ENCODE measurements at places on chromosomes 1 and 21. TPM values are rescaled to one million over a fixed set of nuclear protein-coding genes. Genes with fewer than 3 reads are reported as not detected.
A peak's percentile ranks its signal among the peaks of the same experiment; 100 is the strongest.

The AMY1C gene
- total RNA-seq: not detected

The CDCA8 gene
- total RNA-seq: 15.1 TPM

The ZNF124 gene
- 36.4 TPM for total RNA-seq

The PRDM16 gene
- 0.19 TPM for total RNA-seq

The FCRL4 gene
- not detected for total RNA-seq

- no peak overlapping the region for H3K4me3 ChIP-seq
- H3K27me3 ChIP-seq: no peaks in the 10 kb centered on the region
- no peak for DNase-seq
- no peak overlapping the region for H3K27ac ChIP-seq
- H3K4me1 ChIP-seq: no peaks in the 10 kb centered on the region
Observed at GRCh38 chr1:222370081-222370912, 177.6 kb downstream of the HHIPL2 start.

DNA sequence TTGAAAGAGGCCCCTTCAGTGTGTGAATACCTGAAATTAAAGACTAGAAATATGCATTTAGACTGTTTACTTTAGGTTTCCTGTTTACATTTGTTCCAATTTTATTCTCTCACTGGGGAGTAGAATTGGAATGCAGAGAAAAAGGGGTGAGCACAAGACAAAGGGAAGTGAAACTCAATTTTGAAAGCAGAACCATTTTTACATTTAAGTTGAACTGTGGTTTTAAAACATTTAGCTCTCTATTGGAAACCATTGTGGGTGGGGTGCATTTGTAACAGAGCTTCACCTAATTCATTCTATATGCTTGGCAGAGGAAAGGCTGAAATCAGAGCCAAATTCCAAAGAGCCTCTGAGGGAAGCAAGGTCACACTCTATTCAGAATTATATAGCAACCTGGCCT is 235.3 kb upstream of the C1orf105 start:
- no peaks in the 10 kb centered on the region for H3K27me3 ChIP-seq
- no peaks in the 10 kb centered on the region for H3K36me3 ChIP-seq
- H3K4me1 ChIP-seq: peaks cover 30% of the 10 kb centered on the region
- DNase-seq: no peak
- H3K27ac ChIP-seq: no peak overlapping the region

DNA sequence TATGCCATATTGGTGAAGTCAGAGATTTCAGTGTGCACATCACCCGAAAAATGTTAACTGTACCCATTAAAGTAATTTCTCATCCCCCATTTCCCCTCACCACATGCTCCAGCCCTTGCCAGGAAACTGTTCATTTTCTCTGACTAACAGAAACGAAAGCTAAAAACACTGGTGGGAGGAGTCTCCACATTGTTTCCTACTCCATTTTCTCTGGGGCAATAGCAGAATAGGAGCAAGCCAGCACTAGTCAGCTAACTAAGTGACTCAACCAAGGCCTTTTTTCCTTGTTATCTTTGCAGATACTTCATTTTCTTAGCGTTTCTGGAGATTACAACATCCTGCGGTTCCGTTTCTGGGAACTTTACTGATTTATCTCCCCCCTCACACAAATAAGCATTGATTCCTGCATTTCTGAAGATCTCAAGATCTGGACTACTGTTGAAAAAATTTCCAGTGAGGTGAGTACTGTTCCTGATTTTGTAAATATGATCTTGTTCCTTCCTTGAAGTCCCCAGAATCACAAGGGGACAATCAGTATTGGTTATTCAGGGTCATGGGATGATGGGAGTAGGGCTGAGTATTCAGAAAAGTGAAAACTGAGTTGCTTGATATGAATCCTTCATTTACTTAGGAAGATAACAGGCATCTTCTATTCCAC is at the start of gene IFI16:
Gene IFI16, plus strand, starts transcription at position 204 of the 658 bp plus-strand sequence. CDS start 4,774 bp downstream, outside the sequence.
- no peaks in the 10 kb centered on the region for H3K27me3 ChIP-seq
- peak within 1 kb of the TSS; percentile 90 for H3K27ac ChIP-seq
- peak within 1 kb of the TSS; percentile 57 for H3K4me3 ChIP-seq
- no peak for DNase-seq

- H3K36me3 ChIP-seq: no peaks in the 10 kb centered on the region
- H3K4me1 ChIP-seq: no peaks in the 10 kb centered on the region
- H3K27ac ChIP-seq: no peak overlapping the region
- H3K27me3 ChIP-seq: no peaks in the 10 kb centered on the region
Observed at GRCh38 chr1:174726167-174726879, 273.4 kb upstream of the CACYBP start.

DNA sequence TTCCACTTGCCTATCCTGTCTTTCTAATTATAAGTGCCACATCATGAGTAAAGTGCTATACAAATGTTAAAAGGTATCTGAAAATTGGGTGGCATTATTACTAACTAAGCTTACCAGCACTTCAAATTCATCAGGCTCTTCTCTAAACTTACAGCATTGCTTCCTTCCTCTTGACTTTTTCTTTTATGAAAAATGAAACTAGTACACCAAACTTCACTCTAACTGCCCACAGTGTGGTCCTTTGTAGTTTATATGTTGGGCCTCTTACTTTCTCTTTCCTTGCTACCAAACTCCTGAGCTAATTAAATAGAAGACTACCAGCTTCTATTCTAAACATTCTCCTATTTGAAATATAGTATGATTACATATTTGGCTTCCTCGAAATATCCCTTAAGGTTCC is 81.8 kb downstream of the NOTCH2 start:
- peaks cover 15% of the 10 kb centered on the region for H3K4me1 ChIP-seq
- no peaks in the 10 kb centered on the region for H3K27me3 ChIP-seq
- H3K36me3 ChIP-seq: no peaks in the 10 kb centered on the region
- no peak for DNase-seq
- no peak overlapping the region for H3K4me3 ChIP-seq

- H3K36me3 ChIP-seq: peaks cover 51% of the 10 kb centered on the region
- no peak for DNase-seq
- peaks cover 3% of the 10 kb centered on the region for H3K4me1 ChIP-seq
- no peak overlapping the region for H3K4me3 ChIP-seq
- H3K27ac ChIP-seq: peak overlapping the region; percentile 6
Observed at GRCh38 chr1:19087017-19087736, 122.9 kb downstream of the UBR4 start.

GRCh38 chr1:228794810-228795209 is 59.5 kb downstream of the RHOU start:
- H3K27me3 ChIP-seq: no peaks in the 10 kb centered on the region
- no peak for DNase-seq
- no peak overlapping the region for H3K27ac ChIP-seq

- H3K27me3 ChIP-seq: no peaks in the 10 kb centered on the region
- H3K36me3 ChIP-seq: no peaks in the 10 kb centered on the region
- H3K4me1 ChIP-seq: no peaks in the 10 kb centered on the region
- no peak for DNase-seq
Observed at GRCh38 chr21:43322805-43323204, 104.1 kb downstream of the SIK1 start.

- H3K27me3 ChIP-seq: no peaks in the 10 kb centered on the region
- no peaks in the 10 kb centered on the region for H3K36me3 ChIP-seq
- H3K4me1 ChIP-seq: peaks cover 6% of the 10 kb centered on the region
- H3K4me3 ChIP-seq: no peak overlapping the region
Observed at GRCh38 chr1:209808059-209808581, 2.2 kb upstream of the IRF6 start.

- no peak for DNase-seq
- H3K4me3 ChIP-seq: no peak overlapping the region
- peaks cover 39% of the 10 kb centered on the region for H3K4me1 ChIP-seq
- H3K27ac ChIP-seq: no peak overlapping the region
Observed at GRCh38 chr1:8649027-8649426, 168.4 kb downstream of the RERE start.

DNA sequence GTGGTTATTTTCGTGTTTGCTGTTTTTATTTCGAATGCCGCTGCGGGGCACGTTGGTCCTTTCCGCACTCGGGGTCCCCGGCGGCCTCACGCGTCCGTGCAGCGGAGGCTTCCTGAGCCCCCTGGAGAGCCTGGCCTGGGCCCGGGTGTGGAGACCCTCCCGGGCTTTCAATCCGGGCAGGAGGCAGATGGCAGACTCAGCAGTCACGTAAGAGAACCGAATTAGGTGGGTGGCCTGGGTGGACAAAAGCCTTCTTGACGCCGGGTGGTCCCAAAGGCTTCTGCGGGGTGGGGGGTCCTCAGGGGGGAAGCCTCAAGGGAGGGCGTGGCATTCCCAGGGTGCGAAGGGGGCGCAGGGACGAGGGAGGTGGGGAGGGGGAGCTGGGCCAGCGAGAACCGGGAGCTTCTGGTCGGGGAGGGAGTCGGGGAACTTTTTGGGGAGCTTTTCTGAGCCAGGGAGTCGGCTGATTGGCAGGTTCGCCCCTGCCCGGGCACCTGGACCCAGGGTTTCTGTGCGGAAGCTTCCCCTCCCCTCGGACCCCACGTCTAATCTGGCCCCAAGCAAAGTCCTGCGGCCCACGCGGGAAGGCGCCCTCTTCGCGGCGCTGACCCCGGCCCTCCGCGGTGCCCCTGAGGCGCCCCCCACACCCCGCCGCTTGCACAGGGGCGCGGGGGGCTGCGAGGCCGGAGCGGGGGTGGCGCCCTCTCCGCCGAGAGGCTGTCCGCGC is 1.3 kb upstream of the HES4 start:
- no peaks in the 10 kb centered on the region for H3K36me3 ChIP-seq
- peak overlapping the region; percentile 75 for H3K4me3 ChIP-seq
- peaks cover 38% of the 10 kb centered on the region for H3K4me1 ChIP-seq
- H3K27me3 ChIP-seq: peaks cover 5% of the 10 kb centered on the region
- peak overlapping the region; percentile 91 for H3K27ac ChIP-seq

DNA sequence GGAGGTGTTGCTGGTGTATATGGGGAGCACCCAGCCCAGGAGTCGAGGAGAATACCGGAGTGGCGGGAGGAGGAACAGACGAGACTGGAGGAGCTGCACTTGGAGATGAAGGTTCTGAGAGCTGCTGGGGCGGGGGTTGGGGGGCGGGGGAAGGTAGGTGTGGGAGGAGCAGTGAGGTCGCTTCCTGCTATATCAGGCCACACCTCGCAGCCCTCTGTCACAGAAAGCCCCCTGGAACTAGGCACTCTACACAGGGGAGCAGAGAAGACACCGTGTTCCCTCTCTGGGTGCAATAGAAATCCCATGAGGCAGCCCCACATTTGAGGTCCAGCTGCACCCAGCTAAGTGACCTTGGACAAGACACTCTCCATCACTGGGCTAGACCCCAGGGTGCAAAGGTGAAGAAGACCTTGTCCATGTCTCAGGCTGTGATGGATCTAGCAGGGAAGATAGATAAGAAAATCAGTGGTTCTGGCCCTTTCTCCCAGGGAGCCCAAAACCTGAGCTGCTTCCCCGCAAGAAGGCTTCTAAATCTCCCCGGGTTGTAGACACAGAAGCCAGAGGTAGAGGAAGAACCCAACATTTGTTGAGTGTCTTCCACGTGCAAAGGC is 155.8 kb upstream of the EDN2 start:
- H3K27ac ChIP-seq: no peak overlapping the region
- no peaks in the 10 kb centered on the region for H3K4me1 ChIP-seq
- no peak for DNase-seq
- H3K4me3 ChIP-seq: no peak overlapping the region

GRCh38 chr1:228937851-228938536 is 202.7 kb downstream of the RHOU start:
- peaks cover 22% of the 10 kb centered on the region for H3K4me1 ChIP-seq
- DNase-seq: no peak
- no peaks in the 10 kb centered on the region for H3K36me3 ChIP-seq
- peak overlapping the region; percentile 81 for H3K27ac ChIP-seq

GRCh38 chr1:33791251-33791650 is 72.6 kb upstream of the HMGB4 start:
- DNase-seq: no peak
- no peak overlapping the region for H3K27ac ChIP-seq
- no peaks in the 10 kb centered on the region for H3K4me1 ChIP-seq
- H3K36me3 ChIP-seq: no peaks in the 10 kb centered on the region
- H3K27me3 ChIP-seq: no peaks in the 10 kb centered on the region

GRCh38 chr1:14852291-14852690 is 253.8 kb downstream of the KAZN start:
- H3K4me3 ChIP-seq: no peak overlapping the region
- DNase-seq: no peak
- no peaks in the 10 kb centered on the region for H3K4me1 ChIP-seq
- H3K36me3 ChIP-seq: no peaks in the 10 kb centered on the region
- no peak overlapping the region for H3K27ac ChIP-seq
